ENCODE measurements at places on chromosomes 6 and 20.

DNA sequence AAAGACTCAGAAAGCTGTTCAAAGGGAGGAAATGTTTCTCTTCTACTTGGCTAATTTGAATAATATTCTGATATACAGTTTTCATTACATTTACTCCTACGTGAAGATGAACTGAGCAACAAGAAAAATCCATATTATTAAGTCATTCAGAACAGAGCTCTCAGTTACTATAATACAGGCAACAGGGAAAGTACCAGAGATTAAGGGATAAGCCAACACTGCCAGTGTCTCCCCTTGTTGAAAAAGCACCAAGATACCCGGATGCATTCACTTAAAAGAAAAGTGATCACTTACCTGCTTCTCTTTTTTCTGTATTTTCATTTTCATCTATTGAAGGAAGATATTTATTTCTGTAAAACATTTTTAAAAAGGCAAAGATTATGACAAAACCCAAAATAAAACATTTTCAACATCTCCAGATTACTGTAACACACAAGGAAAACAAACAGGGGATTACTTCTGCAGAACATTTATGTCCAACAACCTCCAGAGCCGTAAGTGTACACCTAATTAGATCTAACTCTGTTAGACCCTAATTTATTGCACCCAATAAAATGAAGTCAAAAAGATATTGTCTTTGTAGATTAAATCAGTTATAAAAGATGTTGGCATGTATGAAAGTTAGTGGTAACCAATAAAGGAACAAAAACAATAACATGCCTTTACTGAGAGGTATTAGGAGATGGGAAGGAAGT lies 67.0 kb downstream of the CHD6 start:
- no peak for DNase-seq

DNA sequence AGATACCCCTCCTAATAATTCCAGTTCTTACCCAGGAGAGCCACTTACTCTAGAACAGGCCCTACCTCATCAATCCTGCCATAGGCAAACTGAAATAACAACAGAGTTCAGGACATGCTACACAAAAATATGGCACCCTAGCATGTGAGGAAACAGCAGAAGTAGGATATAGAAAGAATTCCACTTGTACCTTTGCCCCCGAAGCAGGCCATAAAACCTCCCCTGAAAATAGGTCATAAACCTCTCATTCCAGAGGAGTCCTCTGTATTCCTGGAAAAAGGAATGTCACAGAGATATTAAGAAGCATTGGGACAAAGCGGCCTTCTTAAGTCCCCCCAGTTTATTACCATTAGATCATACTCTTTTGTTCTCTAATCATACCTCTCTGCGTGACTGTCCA lies 504.3 kb upstream of the MARCKS start:
- DNase-seq: no peak

- no peak for DNase-seq
Measured at GRCh38 chr6:28634761-28635546, 109.3 kb downstream of the GPX5 start.

DNA sequence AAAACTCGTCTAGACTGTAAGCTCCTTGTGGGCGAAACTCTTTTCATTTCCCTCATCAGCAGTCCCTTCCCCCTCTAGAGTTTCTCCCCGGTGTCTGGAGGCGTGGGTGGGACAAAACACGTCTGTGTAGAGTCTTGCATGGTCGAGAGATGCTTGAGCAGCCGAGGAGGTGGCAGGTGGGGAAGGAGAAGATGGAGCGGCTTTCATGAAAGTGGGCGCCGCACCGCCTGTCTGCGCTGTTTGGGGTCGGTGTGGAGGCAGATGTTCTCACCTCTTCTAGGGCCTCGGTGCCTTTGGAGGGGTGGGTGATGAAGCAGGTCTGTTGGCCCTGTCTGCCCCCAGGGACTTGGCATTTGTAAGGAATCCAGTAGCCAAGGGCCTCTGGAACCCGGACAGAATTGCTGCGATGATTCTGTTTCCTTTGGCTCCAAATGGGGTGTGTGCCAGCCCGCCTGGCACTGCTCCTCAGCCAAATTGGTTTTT lies 1.2 kb downstream of the BRPF3 start:
- no peak for DNase-seq

DNA sequence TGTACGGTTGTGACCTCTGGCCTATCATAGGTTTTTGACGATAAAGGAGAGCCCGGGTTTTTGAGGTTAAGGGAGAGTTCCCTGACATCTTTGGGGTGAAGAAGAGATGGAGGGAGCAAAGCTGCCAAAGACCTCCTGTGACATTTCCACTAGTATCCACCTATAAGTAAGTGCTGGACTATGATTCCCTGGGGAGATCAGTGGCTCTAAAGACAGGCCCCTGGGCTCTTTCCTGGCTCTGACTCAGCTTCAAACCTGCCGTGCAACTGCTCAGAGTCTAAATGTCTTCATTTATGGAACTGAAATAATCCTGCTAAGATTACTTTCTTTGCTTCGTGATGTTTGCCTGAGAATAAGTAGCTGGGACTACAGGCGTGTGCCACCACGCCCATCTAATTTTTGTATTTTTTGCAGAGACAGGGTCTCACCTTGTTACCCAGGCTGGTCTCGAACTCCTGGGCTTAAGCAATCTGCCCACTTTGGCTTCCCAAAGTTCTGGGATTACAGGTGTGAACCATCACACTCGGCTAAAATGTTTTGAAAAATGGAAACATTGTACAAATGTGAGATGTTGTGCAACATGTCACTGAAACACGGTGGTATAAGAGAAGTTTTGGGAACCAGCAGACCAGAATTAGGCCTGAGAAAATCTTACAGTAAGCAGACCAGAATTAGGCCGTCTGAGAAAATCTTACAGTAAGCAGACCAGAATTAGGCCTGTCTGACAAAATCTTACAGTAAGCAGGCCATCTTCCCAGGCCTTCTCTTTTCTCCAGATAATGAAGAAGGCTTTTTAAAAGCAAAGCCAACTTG lies 1.1 kb upstream of the PAQR8 start:
- DNase-seq: no peak

- DNase-seq: no peak
Measured at GRCh38 chr6:125123468-125124048, 30.0 kb upstream of the TPD52L1 start.

DNA sequence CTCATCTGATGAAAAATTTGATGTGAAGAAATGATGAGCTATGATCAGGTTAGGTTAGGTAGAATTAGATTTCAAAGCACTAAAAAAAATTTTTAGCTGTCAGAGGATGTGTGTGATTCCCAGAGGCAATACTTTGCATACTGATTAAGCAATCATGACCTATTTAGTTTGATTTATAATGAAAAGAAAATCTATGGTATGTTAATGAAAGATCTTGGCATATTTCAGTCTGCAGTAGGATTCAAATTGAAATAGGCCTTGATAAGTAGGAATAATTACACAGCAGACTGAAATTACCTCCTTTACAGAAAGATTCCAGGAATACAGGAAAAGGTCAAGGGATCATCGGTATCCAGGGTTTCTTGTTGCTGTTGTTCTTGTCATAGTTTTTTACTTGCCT lies 69.3 kb downstream of the HDDC2 start:
- no peak for DNase-seq

DNA sequence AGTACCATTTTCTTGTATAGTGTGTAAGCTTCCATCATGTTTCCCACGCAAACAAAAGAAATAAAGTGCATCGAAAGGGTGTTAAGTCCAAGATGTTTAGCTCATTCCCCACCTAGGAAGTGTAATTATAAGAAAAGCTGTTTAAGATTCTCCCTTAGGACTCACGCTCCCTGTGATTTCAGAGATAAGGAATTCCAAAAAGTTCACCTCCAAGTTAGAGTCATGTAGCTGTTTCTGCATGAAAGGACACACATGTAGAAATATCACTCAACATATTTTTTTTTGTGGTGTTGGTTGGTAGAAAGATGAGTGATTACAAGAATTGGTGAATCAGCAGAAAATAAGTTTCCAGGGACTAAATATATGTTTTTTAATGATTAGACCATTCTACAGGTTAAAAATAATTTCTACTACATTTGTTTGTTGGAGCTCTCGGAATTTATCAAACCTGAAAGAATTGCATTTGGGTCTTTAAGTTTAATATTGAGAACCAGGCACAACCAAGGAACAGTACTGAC lies 10.4 kb downstream of the OPN5 start:
- no peak for DNase-seq

- DNase-seq: no peak
Measured at GRCh38 chr6:29710281-29710941, 12.8 kb upstream of the HLA-F start.

DNA sequence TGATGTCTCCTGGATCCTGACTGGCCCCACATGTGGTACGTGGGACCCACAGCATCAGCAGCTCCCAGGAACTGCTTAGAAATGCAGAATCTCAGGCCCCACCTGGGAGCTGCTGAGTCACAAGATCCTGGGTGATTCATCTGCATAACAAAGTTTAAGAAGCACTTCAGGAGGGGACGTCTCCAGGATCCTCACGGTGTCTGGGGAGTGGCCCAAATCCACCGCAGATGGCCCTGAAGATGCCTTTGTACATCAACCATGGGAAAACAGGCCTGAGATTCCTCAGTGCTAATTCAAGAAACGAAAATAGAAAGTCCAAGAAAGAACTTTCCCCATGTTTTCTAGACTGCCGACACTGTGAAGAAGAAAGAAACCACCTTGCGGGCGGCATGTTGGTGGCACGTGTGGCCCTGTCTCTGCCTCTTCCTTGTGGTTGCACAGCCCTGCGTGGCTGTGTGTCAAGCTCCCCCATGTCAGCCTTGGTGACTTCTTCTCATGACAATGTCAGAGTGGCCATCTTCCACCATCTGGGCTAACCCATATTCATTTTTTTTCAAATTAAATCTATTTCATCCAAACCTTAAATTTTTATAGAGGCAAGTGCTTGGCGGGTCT lies 26.1 kb downstream of the RRBP1 start:
- DNase-seq: no peak

DNA sequence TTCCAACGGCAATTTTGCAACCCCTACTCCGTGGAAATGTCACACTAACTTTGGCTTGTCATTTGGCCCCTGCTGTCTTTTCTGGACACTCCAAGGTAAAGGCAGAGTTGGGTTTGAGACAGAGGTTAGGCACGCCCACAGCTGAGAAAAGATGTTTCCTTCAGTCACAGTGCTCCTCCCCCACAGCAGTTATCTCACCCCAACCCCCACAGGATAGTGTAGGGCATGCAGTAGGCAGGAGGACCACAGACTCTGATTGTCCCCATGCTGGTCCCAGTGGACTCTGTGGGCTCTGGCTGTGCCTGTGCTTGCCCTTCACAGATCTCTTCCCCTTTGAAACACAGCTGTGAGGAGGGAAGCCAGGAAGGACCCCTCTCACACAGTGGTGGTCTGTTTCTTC lies 124.0 kb upstream of the CARMIL1 start:
- no peak for DNase-seq

GRCh38 chr6:99613705-99614429 lies 7.2 kb downstream of the PRDM13 start:
- no peak for DNase-seq

GRCh38 chr20:52972190-52972937 lies at the start of gene TSHZ2:
Gene TSHZ2, plus strand, starts transcription at chr20:52972358. Its CDS starts 936 bp downstream, at chr20:52973294.
- no peak for DNase-seq

- DNase-seq: no peak
Measured at GRCh38 chr6:87645080-87645479, 55.1 kb downstream of the ORC3 start.

DNA sequence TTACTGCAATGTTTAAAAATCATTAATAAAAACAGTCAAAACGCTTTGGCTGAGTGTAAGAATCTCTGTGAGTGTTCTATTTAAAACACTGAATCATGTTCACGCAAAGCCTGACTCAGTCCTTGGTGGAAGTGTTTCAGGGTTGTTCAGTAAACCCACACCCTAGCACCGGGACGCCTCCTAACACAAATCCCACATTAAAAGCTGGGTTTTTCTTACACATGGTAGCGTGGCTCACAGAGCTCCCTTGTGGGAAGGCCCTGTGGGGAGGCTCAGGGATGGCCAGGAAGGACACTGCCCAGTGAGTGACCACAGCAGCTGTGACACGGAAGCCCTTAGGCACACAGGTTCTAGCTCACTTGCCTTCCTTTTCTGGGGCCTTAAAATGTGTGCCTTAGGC lies 80.2 kb downstream of the GMPR start:
- DNase-seq: no peak

GRCh38 chr20:49620364-49621240 lies 52.7 kb upstream of the PTGIS start:
- no peak for DNase-seq

DNA sequence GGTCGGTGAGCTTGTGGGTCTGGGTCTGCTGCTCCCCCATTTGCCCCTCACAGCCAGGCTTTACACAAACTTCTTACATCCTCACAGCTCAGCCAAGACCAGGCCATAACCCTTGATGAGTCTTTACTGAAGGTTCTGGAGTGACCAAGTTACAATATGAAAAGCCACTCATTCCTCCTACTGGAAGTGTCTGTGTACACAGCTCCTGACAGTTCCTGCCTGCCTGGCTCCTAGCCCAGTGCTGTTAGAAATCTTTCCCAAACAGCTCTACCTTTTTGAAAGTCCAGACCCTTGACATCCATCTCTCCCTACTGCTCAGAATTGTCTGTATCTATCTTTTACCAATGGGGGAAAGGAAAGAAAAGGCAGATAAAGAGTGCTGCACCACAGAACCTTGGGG lies 106.9 kb downstream of the PAX1 start:
- DNase-seq: no peak

GRCh38 chr6:21729431-21729830 lies 135.9 kb downstream of the SOX4 start:
- no peak for DNase-seq

GRCh38 chr6:139846538-139847456 lies 472.3 kb upstream of the CITED2 start:
- no peak for DNase-seq

- no peak for DNase-seq
Measured at GRCh38 chr6:170206317-170206621, 84.6 kb downstream of the DLL1 start.

- no peak for DNase-seq
Measured at GRCh38 chr6:49979584-49979983, 10.2 kb upstream of the DEFB113 start.

GRCh38 chr6:109478841-109479624 lies 4.0 kb downstream of the ZBTB24 start:
- no peak for DNase-seq

GRCh38 chr6:34056305-34057108 lies 89.4 kb downstream of the GRM4 start:
- no peak for DNase-seq

GRCh38 chr6:30345852-30346251 lies 896 bp downstream of the RPP21 start:
- no peak for DNase-seq

DNA sequence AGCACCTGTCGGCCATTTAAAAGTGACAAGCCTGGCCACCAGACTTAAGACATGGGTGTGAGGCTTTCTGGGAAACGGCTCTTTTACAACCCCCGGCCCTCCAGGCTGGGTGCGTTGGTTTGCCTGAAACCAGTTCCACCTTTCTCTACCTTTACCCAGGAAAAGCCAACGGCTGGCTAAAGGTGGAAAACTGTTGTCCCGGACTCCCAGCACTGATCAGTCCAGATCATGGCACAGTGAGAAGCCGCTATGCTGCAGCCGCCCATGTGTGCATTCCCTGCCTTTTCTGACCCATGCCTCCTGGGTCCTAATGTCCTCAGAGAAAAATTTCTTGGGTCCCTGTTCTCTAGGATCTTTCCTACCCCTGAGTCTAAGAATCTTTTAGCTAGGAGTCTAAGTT lies 655.7 kb upstream of the HS3ST5 start:
- DNase-seq: no peak

- DNase-seq: no peak
Measured at GRCh38 chr20:24619212-24619611, 149.8 kb downstream of the SYNDIG1 start.

All from activated CD8-positive, alpha-beta memory T cell treated with anti-CD3 and anti-CD28 coated beads for 1 hour (primary cell).